ENCODE measurements at places on chromosomes 7 and 10. TPM values are rescaled to one million over a fixed set of nuclear protein-coding genes. Genes with fewer than 3 reads are reported as not detected.

GRCh38 chr7:81993186-81993585, 223.3 kb upstream of the HGF start:
- DNase-seq = no peak

DNA sequence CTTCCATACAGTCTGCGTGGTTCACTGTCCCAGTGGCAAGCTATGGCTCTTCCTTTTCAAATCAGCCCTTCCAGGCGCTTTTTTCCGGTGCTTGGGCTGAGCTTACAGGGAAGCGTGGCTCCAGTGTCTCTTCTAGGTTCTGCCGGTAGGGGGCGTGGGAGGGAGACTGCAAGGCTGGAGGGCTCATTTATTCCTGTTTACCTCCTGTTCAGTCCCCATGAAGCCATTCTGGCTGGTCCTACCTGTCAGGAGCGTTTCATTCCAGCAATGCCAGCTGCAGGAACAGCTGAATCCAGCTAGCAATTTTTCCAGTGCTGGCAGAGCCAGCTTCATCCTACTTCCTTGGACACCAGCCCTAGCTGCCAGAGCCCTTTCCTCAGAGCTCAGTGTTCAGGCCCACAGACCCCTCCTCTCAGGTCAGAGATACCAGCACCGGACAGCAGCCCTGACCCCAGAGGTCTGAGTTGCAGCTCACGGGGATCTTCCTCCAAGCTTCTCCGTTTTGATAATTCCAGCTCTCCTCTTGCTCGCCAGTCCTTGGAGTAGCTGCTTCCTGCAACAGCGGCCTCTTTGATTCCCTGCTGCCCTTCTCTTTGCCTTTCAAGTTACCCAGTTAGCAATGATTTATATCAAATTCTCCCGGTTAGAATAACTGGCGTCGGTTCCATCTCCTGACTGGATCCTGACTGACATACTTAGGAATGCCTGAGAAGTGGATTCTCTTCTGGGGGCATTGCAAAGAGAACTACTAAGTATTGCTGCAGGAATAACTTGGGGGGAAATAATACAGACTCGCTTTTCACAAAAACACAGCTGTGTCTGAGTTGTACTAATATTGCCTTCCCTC, 129.8 kb downstream of the FRMD4A start:
- no peak for DNase-seq

DNA sequence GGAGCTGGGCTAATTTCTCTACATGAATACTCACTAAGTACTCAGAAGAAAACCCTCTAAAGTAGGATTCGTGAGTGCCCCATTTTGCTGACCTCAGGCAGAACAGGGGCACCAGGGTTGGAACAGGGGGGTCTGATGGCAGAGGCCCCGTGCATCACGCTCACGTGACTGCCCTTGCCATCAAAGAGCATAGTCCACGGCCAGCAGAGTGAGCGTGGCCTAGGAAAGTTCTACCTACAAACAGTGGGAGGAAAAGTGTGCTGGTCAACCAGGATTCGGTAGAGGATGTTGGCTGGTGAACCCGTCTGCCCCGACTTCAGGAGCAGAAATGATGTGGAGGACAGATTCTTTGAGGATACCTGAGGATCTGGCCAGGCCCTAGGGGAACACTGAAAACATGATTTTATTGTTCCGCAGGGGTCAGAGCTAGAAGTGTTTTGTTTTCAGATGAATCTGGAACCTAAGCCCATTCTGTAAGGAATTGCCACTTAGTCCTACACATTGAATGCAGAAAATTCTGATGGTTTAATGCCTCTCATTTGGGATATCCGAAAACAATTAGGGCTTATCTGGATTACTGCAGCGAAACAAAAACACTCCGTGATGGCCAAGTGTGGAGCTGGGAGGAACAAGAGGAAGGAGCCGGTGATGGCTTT, 138.8 kb upstream of the SHH start:
- peak; percentile 4 for DNase-seq

- DNase-seq = peak; percentile 44
Measured at GRCh38 chr10:21516242-21517131, 9.0 kb downstream of the SKIDA1 start.

- DNase-seq = no peak
Measured at GRCh38 chr10:73494877-73495225, 973 bp downstream of the PPP3CB start.

GRCh38 chr7:74287303-74288033, 1.7 kb upstream of the CLIP2 start:
- no peak for DNase-seq

- no peak for DNase-seq
Measured at GRCh38 chr7:80942261-80943041, 23.6 kb upstream of the SEMA3C start.

GRCh38 chr10:62818426-62819011, 2.4 kb upstream of the EGR2 start:
- DNase-seq = peak; percentile 44

DNA sequence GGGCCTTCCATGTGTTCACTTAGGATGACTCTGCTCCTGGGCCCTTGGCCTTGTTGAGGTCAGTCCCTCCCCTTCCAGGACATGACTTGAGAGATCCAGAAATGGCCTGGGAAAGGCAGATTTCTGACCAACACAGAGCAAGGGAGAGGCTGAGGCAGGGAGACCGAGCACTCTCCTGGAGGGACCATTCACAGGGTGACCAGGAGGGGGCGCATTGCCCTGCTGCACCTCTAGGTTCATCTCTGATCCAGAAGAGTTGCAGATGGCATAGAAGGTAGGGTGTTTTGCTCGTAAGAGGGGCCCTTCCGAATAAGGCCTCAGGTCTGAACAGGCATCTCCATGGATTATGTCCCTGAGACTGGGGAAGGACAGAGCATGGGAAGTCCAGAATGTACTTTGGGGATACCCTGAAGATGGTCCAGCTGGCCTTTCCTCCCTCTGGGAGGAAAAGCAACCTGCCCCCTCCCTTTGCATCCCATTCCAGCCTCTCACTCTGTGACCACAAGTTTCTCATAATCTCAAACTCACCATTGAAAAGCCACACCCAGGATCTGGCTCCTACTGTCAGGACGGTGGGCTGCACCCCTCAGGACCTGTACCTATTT, 6.6 kb downstream of the DMBT1 start:
- DNase-seq = peak; percentile 64

- DNase-seq = no peak
Measured at GRCh38 chr7:3157566-3158287, 114.1 kb upstream of the CARD11 start.

GRCh38 chr7:16811551-16811950, 6.8 kb upstream of the AGR2 start:
- DNase-seq = no peak

DNA sequence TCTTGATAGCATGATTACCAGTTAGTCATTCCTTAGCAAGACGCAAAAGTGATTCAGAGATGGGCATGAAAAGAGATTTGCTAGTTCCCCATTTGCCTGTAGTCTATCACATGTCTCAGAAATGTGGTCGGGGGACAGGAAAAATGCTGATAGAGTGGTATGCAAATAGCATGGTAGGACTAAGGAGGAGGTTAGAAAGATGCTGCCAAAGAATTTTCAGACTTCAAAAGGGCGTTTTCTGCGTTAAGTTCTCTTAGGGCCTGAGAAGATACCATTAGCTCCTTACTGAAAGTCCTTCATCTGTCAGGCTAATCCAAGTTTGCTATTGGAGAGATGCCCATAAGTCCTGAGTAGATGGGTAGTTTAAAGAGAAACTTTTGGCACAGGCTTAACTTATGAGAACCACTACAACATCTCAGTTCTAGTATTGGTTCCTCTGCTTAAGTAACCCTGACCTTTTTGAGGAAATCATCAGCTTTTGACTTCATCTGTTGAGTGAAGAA, 2.7 kb downstream of the CALD1 start:
- DNase-seq = no peak

- DNase-seq = peak; percentile 36
Measured at GRCh38 chr7:132575982-132576720, at the start of gene PLXNA4. PLXNA4 (minus strand) TSS chr7:132576470; CDS start chr7:132508693, 67,777 bp downstream.

DNA sequence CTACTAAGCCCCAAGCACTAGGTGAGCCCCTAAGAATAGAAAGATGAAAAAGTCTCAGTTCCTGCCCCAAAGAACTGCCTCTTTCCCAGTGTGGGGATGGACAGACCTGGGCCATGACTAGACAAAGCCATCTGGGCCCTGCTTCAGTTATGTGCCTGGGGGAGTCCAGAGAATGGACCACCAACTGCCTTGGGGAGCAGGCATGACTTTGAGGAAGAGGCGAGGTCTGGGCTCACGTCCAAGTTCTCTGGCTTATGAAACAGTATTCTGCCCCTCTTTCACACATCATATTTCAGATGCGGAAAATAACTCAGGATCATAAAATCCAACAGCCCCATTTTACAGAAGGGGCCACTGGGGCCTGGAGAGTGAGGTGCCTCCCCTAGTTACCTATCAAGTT, 80.3 kb downstream of the PLXNA4 start:
- no peak for DNase-seq

GRCh38 chr7:1638215-1638661, 31.8 kb upstream of the ELFN1 start:
- no peak for DNase-seq

GRCh38 chr10:132591166-132591971, 53.8 kb downstream of the INPP5A start:
- no peak for DNase-seq

GRCh38 chr7:122442929-122443328, 138.4 kb upstream of the FEZF1 start:
- no peak for DNase-seq

DNA sequence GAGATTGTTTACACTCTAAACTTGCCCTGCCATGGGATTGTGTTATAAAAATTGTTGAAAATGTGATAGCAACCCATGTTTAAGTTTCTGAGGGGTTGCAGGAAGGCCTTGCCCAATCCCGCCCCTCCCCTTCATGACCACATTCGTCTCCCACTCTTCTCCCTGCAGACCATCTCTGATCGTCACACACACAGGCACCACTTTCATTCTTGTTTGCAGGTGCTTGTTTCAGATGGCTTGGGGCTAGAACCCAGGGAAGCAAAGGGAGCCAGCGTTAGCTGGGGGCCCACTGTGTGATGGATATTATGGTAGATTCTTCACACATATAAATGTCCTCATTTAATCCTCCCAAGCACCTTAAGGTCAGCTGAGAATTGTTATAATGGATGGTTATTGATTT, 286.7 kb upstream of the HABP2 start:
- DNase-seq = no peak

DNA sequence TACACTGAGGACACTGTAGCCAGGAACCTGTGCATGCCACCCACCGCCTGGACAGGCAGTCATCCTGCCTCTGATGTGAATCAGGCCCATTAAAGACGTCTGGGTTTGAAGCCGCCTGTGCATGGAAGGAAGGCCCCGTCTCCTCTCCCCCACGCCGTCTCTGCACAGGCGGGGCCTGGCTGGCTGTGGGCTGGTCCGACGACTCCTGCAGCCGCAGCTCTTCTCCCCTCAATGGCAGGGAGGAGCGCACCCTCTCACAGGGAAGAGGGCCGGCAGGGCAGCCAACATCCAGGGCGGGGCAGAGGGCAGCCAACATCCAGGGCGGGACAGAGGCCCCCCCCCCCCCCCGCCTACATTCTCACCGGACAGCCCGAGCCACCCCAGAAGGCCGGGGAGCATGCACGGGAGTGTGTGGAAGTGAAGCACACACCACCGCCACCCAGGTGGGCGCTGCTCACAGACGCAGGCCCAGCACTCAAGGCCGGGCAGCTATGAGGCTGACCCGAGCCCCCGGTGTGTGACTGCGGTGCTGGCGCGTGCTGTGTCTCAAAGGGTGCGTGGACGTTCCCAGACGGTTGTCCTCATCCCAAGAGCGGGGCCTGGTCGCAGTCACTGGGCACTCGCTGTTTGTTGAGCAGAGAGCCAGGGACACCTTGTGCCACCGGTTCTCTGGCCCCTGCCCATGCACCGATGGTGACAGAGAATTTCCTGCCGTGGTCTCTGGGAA, 19.1 kb downstream of the DPYSL4 start:
- no peak for DNase-seq

DNA sequence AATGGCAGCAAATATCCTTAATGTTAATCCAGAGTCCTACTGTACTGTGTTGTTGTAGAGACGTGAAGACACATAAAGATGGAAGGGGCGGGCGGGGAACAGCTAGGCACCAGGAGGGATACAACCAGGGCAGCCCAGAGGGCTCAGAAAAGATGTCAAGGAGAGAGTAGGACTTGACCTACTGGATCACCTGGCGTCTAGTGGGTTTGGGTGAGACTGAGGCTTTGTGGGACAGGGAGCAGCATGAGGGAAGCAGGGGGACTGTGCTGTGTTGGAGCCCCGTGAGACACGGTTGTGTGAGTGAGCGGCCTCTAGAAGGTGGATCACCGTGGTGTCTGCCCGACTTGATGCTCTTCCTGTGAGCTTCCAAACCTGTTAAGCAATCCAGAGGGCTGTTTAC, 68.0 kb downstream of the PTPRE start:
- no peak for DNase-seq

- DNase-seq = no peak
Measured at GRCh38 chr10:99850767-99851340, 68.4 kb downstream of the ABCC2 start.

- no peak for DNase-seq
Measured at GRCh38 chr7:50962962-50963374, 180.3 kb upstream of the GRB10 start.

GRCh38 chr7:133843341-133843740, 283.8 kb upstream of the LRGUK start:
- no peak for DNase-seq

DNA sequence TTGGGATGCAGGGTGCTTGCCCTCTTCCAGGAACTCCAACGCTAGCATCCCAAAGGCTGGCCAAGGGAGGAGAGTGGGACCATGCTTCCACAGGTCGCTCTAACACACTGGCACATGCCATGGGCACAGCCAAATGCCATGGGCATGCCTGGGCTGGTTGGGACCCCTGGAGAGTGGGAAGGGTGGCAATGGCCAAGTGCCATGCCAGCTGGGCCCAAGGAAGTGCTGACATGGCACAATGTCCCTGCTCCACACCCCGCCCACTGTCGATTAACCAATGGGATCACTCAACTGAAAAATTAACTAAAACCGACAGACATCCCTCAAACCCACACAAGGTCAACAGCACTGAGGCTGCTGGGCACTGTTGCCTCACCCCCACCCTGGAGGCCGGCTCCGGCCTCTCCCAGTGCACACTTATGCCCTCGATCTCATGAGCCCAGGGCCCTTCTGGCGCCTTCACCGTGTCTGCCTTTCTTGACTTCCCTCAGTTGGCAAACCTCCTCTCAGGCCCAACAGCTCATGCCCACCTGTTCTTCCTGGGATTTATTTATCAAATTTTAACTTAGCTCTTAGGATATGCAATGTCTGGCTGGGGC, 83.4 kb downstream of the GOLGA7B start:
- DNase-seq = no peak

GRCh38 chr10:78441694-78442093, 408.0 kb downstream of the RPS24 start:
- DNase-seq = no peak

- no peak for DNase-seq
Measured at GRCh38 chr10:108244443-108245228, 1080.1 kb upstream of the SORCS1 start.

Gene AKR1D1
- total RNA-seq = not detected

Gene ARHGAP22
- not detected for total RNA-seq

Gene APBB1IP
- 75.9 TPM for total RNA-seq

Gene TMEM213
- total RNA-seq = not detected

Gene UCMA
- not detected for total RNA-seq

Gene DYNC1I1
- total RNA-seq = not detected

Gene PKD1L1
- total RNA-seq = 0.08 TPM

Gene ACSM6
- total RNA-seq = not detected

Gene NEUROG3
- not detected for total RNA-seq

Gene SPDYE16
- 0.18 TPM for total RNA-seq

Gene AGMO
- total RNA-seq = not detected

Gene HIPK2
- total RNA-seq = 17.0 TPM

All from activated CD8-positive, alpha-beta T cell treated with anti-CD3 and anti-CD28 coated beads, Interleukin-2, amount 10 ng/mL, durations not matched to agents 7 days and 5 days (primary cell).